ENCODE measurements at places on chromosomes 6 and 20. TPM values are rescaled to one million over a fixed set of nuclear protein-coding genes. Genes with fewer than 3 reads are reported as not detected.

ID4 gene
- total RNA-seq: 32.5 TPM

GRCh38 chr6:68760485-68760884 lies 125.4 kb downstream of the ADGRB3 start:
- no peak for DNase-seq

OPRL1 gene
- total RNA-seq: 0.42 TPM

ADGRG6 gene
- total RNA-seq: 145 TPM

DNA sequence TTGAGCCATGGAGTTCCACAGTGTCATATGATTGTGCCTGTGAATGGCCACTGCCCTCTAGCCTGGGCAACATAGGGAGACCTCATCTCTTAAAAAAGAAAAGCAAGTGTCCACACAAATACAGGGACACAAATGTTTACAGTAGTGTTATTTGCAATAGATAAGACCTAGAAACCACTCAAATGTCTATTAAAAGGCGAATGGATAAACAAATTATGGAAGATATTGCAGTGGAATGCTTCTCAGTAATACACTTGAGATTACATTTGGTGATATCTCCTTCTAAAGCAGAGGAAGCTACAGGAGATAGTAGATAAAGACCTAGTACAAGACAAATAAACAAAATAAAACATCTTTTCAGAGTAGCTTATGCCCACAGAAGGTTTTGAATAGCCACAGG lies 44.6 kb upstream of the ASCC3 start:
- DNase-seq: no peak

DNA sequence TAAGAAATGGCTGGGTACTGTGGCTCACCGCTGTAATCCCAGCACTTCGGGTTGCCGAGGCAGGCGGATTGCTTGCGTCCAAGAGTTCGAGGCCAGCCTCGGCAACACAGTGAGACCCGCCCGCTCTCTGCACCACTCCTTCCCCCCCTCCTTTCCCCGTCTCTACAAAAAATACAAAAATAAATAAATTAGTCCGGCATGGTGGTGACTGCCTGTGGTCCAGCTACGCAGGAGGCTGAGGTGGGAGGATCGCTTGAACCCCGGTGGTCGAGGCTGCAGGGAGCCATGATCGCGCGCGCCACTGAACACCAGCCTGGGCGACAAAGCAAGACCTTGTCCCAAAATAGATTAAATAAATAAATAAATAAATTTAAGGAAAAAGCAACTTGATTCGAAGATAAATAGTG lies 448 bp upstream of the RNF114 start:
- DNase-seq: no peak

GRCh38 chr20:61898405-61898804 lies 167.3 kb downstream of the TAF4 start:
- DNase-seq: no peak

CST2 gene
- not detected for total RNA-seq

DNA sequence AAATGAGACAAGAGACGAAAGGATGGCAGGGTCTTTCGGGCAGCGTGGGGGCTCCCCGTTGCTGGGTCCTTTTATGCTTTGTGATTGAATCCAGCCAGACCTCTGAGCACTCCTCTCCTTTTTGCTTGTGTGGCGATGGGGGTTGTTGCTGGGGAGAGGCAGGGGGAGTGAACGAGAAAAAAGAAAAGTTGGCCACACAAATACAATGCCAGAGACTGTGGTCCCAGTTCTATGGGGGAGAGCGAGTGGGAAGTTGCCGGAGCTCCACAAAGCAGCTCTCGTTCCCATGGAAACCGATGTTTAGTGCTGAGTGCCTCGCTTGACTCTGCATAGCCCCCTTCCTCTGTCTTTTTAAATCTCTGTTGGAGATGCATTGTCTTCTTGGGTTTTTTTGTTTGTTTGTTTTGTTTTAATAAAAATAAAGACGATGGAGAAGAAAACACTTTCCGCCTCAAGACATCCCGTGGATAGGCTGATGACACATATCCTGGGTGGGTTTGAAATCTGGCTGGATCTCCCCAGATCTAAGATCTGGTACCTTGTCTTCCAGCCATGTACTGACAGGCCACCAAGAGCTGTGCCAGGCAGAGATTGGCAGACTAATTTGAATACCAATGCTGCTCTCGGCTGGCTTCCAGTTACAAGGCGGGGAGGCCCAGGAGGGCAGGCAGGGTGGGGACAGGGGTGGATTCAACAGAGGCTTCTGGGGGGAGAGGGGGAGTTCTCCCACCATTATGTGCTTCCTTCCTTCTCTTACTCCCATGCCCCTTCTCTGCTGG lies 529.3 kb downstream of the QKI start:
- DNase-seq: no peak

LRFN2 gene
- 0.34 TPM for total RNA-seq

ZC3H12D gene
- total RNA-seq: 2.4 TPM

RBPJL gene
- total RNA-seq: not detected

RPN2 gene
- 215 TPM for total RNA-seq

- DNase-seq: no peak
Observed at GRCh38 chr20:62276439-62276838, 26.4 kb upstream of the ADRM1 start.

GRCh38 chr6:30988209-30988825 lies 4.8 kb downstream of the MUC21 start:
- DNase-seq: no peak

GMPR gene
- total RNA-seq: 2.3 TPM

NKX2-4 gene
- not detected for total RNA-seq

GRCh38 chr20:53900380-53900999 lies 169.9 kb downstream of the BCAS1 start:
- no peak for DNase-seq

DNA sequence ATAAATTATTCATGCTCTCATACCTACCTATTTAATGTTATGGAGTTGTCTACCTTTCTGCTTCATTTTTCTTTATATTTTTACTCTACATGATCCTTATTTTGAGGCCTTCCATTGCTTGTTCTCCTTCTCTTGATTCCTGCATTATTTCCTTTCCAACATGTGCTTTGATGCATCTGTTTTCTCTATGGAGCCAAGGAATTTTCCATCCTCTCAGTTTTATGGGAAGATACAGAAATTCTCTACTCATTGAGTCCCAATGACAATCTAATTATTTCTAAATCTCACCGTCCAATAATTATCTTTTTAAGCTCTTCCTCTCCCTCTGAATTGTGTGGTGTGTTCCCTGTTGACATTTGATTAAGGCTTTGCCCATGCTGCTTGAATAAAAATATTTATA lies 136.0 kb downstream of the PACRG start:
- no peak for DNase-seq

FBXO5 gene
- total RNA-seq: 5.3 TPM

EDN1 gene
- total RNA-seq: 4.3 TPM

- no peak for DNase-seq
Observed at GRCh38 chr6:163671355-163671754, 256.8 kb downstream of the QKI start.

DNA sequence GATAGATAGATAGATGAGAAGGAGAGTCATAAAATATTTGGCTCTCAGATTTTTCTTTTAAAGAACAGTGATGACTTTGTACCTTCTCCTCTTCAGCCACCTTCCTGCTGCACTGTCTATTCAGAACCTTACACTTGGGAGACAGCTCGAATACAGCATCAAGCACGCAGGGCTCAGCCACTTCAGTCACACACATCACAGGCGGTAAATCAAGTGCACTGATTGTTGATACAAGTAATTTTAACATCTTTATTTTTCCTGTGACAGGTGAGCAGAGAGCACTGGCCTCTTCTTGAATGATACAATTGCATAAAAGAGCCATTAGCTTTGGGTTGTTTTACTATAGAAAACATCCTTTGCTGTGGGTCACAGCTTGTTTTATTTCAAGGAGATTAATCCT lies 1118.5 kb upstream of the EYS start:
- no peak for DNase-seq

DNA sequence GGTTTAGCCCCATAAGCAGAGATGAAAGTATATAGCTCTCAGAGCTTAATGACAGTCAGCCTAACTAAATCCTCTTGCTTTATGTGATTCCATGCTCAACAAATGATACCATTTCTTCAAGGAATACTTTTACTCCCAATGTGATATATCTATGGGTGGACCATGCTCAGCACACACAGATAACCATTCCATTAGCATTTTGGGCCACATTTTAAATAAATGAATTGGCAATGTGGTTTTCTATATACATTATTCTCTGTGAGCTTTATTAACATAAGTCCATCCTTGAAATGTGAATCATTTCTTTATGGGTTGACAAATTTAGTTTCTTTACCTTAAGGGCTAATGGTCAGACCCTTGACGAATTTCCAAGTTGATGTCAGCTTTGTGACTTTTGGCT lies 329.3 kb upstream of the CITED2 start:
- DNase-seq: no peak

GRCh38 chr6:109722011-109722410 lies 30.9 kb downstream of the FIG4 start:
- DNase-seq: no peak

DNA sequence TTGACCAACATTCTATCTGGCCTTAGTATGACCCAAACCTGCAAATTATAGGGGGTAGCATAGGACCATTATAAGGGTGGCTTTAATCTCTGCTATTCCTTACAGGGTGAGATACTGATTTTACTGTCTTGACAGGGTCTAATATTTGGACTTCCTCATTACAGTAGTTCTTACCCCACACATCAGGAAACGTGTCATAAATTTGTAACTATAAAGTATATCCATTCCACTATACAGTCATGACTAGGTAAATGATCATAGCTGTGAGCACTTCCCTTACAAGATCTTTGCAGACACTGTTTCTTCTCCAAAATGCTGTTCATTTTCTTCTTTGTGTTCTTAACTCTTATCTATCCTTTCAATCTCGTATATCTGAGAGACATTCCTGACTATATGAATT lies 518.7 kb upstream of the RNF217 start:
- no peak for DNase-seq

GRCh38 chr20:39070484-39071231 lies 108.5 kb downstream of the DHX35 start:
- no peak for DNase-seq

- no peak for DNase-seq
Observed at GRCh38 chr20:54103762-54104600, 33.6 kb upstream of the BCAS1 start.

- DNase-seq: no peak
Observed at GRCh38 chr6:169556758-169557548, 144.9 kb downstream of the WDR27 start.

DNA sequence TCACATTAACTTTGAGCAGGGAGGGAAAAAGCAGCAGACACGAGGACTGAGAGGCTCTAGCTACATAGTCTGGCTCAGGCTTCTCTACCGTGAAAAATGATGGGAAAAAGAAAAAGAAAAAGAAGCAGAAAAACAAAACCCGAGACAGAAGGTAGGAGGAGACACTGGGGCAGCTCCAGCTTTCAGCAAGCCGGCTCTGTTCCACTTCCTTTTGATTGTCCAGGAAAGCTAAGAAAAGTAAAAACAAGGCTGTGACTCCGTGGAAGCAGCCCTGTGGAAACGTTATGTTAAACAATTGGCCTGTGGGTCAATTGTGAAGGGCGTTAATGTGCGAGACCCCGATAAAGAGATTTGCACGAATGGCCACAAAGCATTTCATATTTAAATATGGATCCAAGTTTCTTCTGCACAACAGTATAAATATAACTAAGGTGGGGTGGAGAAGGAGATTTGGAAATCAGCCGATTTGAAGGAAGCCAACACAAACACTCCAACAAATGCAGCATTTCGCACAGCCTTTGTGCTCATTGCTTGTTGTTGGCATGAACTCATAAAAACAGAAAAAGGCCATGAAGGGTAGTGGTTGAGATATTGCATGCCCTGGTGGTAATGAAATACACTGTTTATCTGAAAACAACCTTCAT lies 236.9 kb upstream of the JAG1 start:
- DNase-seq: no peak

SNAI1 gene
- total RNA-seq: 5.8 TPM

DNA sequence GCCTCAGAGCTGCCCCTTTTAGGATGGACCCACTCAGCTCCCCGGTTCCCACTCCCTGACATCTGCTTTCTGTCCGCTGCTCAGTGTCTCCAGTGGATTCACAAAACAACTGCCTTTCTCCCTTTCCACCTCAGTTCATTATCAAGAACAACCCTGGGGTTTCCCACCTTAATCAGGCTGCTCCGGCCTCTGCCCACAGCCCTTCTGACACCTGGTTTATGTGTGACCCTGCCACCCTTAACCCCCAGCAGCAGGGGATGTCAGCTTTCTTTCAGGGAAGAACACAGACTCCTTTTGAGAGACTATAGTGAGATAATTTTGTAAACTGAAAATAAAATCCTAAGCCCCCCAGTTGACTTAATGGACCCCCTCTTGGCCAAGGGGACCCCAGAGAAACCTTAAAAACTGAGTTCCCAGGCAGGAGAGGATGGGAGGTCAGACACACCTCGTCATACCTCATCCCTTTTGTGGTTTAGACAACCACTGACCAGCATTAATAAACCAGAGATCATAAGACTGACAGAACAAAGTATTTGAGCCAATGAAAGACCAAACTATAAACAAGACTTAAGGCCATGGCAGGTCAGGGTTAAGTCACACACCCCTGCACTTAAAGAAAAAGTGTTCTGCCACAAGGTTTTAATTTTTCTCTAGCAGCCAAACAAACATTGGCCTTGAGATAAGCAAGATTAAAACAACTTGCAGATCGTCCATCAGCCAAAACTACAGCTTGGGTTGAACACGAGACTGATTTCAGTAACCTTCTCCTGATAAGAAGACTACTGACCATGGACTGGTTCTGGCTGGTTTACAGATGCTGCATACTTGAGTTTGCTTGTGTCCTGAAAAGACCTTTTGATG lies 42.4 kb upstream of the DDR1 start:
- DNase-seq: no peak

- no peak for DNase-seq
Observed at GRCh38 chr6:168393126-168393870, 47.7 kb upstream of the SMOC2 start.

TPD52L2 gene
- 85.4 TPM for total RNA-seq

DNA sequence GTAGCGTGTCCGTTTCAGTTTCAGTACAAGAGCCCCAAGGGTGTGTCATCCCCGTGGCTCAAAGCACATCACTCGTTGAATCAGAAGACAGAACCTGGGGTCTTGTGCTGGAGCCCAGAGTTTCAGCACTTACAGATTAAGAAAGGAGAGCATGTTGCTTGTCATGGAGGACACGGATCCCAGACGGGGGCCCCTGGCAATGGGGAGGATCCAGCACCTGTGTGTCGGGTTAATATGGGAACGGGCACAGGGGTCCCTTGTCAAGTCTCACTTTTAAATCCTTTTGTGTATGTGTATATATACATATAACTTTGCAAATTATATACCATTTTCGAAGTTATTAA lies 23.4 kb downstream of the THBS2 start:
- DNase-seq: no peak

PRR18 gene
- total RNA-seq: 0.23 TPM

BPIFB4 gene
- not detected for total RNA-seq

- no peak for DNase-seq
Observed at GRCh38 chr20:17694767-17695166, 5.0 kb upstream of the BANF2 start.

DNA sequence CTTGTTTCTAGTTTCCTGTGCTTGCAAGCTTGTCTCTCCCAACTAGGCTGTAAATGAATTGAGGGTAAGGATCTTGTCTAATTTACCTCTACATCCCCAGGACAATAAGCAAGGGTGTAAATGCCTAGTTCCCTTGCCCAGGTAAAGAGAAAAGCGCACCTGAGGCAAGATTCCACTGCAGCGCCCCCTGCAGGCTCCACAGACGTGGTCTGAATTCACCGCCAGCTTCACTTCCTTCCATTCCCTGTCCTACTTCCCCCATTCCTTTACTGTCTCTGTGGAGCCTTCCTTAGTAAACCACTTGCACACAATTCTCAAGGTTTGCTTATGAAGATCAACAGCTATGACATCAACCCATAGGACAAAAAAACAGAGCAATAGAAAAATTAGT lies 42.3 kb downstream of the ANKEF1 start:
- DNase-seq: no peak

GRCh38 chr6:160285541-160286105 lies 27.0 kb upstream of the SLC22A2 start:
- DNase-seq: no peak

Measured in ureter (tissue), 1 donor.